ENCODE measurements at places on chromosomes 7 and 10.

DNA sequence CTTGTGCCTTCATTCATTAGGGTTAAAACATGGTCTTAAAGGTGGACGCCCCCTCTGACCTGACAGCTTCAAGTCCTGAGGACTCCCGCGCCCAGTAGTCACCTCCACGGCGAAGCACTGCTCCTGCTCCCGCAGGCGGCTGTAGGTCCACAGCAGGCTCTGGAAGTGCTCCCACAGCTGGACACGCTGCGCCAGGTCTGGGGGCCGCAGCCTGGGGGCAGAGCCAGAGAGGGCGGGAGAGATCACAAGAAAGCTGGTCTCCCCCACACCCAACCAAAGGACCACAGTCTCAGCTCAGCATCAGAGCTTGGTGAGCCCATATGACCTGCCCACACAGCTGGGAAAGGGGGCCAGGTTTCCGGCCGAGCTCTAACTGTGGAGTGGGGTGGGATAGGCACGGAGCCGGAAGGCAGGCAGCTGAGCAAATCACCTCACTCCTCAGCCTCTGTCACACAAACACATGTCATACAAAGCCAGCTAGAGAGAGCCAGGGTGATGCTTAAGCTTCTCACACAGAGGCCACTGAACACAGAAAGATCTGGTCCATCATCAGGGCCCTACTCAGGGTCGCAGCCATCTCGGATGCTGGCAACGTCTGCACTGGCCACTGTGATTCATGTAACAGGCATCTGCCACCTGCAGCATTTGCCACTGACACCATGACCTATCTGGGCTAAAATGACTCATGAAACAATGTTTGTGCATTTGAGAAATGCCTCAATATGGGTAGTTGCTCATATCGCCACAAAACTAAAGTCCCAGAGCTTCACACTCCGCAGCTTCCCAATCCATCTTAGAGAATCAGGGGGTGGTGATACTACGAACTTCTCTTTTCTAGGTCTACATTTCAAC, 12.6 kb downstream of the HPS1 start:
- no peak for DNase-seq

GRCh38 chr7:27946351-27946750, 206.4 kb downstream of the TAX1BP1 start:
- DNase-seq, result no peak

DNA sequence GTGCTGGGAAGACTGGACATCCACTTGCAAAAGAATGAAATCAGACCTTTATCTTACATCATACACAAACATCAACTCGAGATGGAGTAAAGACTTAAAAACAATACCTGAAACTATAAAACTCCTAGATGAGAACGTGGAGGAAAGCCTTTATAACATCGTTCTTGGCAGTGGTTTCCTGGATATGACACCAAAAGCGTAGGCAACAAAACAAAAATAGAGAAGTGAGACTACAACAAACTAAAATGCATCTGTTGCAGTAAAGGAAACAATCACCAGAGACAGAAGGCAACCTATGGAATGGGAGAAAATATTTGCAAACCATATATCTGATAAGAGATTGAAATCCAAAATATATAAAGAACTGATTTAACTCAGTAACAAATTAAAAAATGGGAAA, 33.3 kb downstream of the CC2D2B start:
- DNase-seq, result no peak

GRCh38 chr10:130758529-130758928, 553.0 kb downstream of the TCERG1L start:
- no peak for DNase-seq

DNA sequence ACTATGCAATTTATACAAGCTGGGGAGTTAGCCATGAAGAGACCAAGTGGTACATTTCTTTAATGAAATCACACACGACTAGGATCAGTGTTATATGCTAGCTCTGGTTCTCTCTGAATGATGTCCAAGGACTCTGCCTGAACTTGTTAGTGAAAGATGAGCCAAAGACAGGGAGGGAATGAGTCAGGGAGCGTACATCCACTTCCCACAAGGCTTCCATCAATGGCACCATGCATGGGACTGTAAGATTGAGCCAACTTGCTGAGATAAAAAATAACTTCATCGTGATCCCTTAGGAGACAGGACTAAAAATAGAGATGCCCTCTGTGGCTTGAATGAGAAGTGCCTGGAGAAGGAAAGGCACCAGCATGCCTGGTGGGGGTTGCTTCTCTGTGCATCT, 629.7 kb downstream of the ACTR3B start:
- DNase-seq, result no peak

DNA sequence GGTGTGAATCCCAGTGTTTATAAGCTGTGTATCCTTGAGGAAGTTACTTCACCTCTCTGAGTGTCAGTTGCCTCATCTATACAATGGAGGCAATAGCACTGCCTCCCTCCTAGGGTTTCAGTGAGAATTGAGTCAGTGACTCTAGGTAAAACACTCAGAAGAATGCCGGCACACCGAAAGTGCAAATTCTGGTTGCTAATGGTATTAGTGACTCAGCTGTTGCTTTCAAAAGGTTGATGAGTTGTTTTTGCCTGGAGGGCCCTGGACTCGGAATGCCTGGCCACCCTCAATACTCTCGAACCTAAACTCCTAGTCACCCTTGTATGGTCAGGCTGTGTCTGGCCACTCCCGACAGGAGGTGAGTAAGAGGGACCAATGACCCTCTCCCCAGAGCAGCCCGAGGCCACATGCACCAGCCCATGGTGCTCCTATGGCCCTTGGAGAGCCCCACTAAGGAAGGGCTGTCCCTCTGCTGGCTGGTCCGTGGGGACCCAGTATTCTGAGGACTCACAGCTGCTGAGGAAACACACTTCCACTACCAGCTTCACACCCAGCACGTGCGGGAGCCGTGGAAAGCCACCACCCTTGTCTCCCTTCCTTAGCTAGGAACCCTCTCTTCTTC, 60.2 kb downstream of the CALML3 start:
- no peak for DNase-seq

GRCh38 chr10:94076325-94076841, 82.7 kb downstream of the PLCE1 start:
- DNase-seq, result no peak

GRCh38 chr7:155566011-155566836, 19.9 kb upstream of the CNPY1 start:
- no peak for DNase-seq

- no peak for DNase-seq
Measured at GRCh38 chr10:124168991-124169802, 75.8 kb upstream of the CHST15 start.

- DNase-seq, result no peak
Measured at GRCh38 chr10:83764666-83765065, 374.6 kb upstream of the GHITM start.

DNA sequence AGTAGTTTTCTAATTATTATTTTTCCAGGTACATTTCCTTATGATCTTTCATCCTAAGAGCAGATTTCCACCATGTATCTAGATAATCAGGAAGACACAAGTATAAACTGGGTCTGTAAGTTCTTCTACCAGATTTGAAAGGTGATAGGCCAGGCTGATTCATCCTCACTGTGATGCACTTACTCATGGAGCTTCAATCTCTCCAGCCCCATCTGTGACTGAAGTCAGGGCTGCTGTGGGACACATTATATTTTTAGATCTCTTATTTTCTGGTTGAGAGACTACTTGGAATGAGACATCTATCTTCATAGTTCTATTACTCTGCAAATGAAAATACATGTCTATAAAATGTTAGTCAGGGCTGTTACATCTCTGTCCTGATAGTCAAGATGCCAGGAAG, 85.5 kb upstream of the SLC25A13 start:
- DNase-seq, result no peak

Data from CD4-positive, alpha-beta memory T cell (primary cell).